ENCODE measurements at places on chromosomes 4 and X.

DNA sequence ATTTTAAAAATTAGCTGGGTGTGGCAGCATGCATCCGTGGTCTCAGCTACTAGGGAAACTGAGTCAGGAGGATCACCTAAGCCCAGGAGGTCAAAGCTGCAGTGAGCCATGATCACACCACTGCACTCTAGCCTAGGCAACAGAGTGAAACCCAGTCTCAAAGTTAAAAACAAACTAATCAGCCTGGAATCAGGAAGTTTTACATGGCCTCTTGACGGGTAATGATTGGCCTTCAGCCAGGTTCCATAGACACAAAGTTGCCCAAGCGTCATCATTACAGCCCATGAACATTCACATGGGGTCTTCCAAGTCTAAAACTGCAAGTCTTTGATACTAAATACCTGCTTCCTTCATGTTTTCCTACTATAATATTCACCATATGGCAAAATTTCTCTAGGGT is 10.0 kb upstream of the RGN start:
- no peak for DNase-seq

DNA sequence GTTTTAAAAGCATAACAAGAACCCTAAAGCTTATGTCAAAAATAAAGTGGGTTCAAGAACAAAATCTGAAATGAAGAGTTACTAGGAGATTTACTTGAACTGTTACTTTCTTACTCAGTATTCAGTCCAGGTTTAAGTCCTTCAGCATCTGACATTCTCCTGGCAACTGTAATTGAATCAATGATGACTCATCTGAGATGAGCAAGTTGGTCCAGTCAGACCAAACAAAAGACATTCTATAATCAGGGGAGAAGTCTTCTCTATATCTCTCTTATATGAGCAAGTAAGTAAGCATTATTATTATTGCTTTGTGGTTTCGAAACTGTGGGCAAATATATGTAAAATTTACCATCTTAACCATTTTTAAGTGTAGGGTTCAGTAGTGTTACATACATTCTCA is 34.6 kb downstream of the MAP9 start:
- no peak for DNase-seq

- DNase-seq: no peak
These were observed 148.9 kb upstream of the RBPJ start for GRCh38 chr4:26171941-26172340.

DNA sequence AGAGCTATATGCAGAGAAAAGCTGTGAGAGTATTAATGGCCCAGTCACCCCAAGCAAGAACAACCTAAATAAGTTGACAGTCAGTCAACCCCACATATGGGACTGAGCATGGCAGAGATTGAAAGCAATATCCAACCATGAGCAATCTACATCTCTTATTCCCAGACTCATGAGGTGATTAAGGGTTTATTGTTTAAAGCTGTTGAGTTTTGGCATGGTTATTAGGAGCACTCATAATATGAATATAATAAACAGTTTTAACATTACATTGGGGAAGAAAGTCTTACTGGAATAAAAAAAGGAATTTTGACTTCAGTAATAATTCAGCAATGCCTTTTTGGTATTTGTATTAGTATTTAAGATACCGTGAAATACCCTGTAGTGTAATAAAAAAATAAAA is 1627.4 kb downstream of the STIM2 start:
- DNase-seq: no peak

- DNase-seq: no peak
These were observed 128.3 kb downstream of the UCHL1 start for GRCh38 chr4:41384992-41385391.
